Epithelial cell of prostate (primary cell): ENCODE measurements at places on chromosomes 12 and 14.

DNA sequence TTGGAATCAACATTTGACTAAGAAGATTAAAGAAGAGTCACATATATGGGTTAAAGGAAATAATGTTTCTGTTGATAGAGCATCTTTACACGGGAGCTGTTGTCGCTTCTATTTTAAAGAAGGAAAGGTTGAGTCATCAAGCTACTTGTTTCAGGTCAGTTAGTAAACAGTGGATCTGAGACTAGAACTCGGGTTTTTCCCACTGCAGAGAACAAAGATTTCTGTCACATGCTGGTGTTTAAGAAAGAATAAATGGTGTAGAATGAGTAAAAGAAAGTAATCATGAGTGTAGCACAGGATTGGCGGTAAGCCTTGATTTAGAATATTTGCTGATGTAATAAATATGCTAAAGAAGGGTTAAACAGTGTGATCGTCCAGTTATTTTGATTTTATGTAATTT, 455.5 kb downstream of the AEBP2 start:
- DNase-seq = no peak

DNA sequence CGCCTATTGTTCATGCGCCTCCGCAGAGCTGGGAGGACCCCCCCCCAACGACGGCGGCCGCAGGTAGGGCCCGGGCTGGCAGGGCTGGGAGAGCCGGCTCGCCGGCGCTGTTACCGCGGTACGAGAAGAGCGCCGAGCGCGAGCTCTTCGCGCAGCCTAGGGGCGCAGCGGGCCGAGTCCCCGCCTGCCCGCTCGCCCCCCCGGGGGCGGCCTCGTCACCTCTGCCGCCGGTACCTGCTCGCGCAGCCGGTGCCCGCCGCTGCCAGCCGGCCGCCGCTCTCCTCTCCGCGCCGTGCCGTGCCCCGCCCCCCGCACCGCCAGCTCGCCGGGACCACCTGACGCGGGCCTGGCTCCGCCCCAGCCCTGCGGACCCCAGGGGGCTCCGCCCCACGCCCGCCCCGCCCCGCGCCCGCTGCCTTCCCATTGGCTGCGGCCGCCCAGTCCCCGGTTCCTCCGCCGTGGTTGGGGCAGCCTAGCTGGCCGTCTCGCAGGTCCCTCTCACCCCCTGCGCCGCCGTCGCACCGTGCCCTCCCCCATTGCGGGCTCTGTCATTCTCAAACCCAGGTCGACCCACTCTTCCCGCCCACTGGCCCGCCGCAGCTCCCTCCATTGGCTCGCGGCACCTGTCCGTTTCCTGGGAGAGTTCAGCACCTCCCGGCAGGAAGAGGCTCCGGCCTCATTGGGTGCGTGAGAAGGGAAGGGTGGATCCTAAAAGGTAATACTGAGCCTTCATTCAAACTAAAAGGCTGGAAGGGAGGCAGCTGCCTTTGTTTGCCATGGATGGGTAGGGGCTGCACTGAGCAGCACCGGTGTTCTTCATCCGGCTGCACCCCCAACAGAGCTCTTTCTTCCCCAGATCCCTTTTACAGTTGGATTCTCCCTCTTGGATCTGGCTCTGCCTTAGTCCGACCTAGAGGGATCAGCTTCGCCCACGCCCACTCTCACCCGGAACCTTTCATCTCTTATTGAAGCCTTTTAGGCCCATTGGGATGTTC, at the start of gene MAP3K9:
Gene MAP3K9, minus strand, starts transcription at position 289 of the 995 bp plus-strand sequence. CDS start 342 bp downstream, outside the sequence.
- DNase-seq = peak; percentile 96

DNA sequence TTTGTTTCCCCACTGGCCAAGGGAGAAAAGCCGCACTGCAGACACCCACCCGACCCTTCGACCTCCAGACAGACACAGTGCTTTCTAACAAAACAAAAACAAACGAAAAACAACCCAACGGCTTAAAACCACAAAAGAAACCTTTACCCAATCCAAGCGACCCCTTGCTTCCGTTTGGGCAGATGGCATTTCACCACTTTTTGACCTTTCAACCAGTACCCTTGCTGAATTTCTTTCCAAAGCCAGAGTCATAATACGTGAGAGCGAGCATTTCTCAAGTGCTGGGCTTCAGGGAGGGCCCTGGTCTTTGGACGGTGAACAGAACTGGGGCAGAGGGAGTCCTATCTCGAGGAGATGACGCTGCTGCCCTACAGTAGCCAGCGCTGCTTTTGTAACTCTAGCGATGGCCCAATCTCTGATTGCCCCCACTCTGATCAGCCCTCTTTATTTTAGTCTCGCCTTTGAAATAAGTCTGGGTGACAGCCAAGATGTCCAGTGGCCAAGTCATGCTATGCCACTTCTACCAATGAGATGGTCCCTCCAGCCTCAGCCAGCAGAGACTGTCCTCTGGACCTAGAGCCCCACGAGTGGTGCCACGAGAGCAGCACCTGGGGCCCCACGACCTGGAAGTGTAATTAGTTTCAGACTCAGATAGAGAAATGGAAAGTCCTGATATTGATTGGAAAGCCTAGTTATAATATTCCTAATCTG, 21.9 kb upstream of the ADIPOR2 start:
- DNase-seq = no peak

- no peak for DNase-seq
Measured at GRCh38 chr14:87158283-87158682, 834.7 kb downstream of the GALC start.

DNA sequence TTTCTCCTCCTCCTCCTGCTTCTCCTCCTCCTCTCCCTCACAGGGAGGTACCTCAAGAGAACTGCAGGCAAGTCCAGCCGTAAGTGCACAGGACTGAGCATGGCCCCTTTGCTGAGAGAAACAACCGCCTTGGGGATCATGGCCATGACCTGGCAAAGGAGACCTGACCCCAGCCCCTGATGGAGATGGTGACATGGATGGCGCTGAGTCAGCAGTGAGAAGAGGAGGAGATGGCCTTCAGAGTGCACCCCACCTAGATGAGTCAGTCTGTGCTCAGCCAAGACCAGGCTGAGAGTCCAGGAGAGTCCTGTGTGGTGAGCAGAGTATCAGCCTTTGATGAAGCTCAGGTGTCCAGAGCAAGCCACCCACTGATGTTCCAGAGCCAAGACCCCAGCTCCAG, 36.4 kb downstream of the MEG3 start:
- no peak for DNase-seq

DNA sequence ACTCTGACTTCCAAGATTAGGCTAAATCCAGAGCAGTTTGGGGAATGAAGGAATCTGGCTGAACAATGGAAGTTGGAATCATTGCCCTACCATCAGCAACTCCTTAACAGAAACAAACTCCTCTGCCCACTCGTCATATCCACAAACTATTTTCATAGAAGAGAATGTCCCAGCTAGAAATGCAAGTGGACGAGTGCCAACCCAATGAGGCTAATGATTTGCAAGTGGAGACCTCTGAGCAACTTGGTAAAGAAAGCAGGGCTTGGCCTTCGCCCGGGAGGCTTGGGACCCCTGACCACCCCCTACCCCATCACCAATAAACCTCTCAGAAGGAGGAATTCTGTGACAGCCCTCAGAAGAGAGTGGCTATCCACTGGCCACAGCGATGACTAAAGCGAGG, 40.0 kb upstream of the DDX11 start:
- DNase-seq = no peak

- no peak for DNase-seq
Measured at GRCh38 chr12:47896633-47897032, 8.2 kb downstream of the VDR start.

- peak; percentile 53 for DNase-seq
Measured at GRCh38 chr14:22598896-22599244, 770 bp downstream of the ABHD4 start.

DNA sequence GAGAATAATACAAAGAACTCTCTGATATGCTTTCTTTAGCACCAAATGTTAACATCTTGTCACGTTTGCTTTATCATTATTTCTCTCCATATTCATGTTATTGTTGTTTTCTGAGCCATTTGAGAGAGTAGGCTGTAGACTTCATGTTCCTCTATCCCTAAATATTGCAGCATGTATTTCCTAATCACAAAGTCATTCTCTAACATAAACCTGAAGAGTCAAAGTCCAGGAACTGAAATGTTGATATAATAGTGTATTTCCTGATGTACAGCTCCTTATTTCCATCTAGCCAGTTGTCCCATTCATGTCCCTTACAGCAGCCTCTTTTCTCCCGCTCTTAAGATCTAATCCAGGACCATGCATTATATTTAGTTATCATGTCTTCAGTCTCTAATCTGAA, 72.8 kb downstream of the SPATS2 start:
- DNase-seq = no peak

GRCh38 chr12:116058574-116058973, 218.9 kb downstream of the MED13L start:
- no peak for DNase-seq

GRCh38 chr12:39538679-39539104, 80.9 kb downstream of the ABCD2 start:
- no peak for DNase-seq

DNA sequence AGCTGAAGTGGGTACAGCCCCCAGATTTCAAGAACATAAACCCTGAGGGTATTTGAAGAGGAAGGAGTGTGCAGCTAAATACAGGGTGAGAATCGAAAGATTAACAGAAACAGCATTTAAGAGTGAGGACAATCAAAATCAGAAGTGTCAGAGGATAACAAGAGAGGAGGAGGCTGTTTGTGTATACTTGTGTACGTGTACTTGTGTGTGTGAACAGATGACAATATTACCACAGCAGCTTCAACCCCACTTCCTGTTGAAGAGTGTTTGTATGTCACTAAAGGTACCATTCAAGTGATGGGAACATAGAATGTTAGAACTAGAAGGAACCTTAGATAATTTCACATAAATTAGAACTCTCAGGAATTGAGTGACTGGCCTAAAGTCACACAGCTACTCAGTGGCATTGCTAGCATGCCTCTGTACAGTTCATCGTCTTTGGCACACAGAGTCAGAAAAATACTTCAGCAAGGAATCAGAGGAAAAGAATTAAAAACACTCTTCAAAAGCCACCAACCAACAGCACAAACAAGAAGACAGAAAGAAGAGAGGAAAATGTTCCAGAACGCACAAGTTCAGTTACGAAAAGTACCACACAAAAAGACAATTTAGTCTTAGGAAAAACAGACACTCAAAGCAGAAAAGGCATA, 164.3 kb upstream of the BCL2L14 start:
- no peak for DNase-seq

DNA sequence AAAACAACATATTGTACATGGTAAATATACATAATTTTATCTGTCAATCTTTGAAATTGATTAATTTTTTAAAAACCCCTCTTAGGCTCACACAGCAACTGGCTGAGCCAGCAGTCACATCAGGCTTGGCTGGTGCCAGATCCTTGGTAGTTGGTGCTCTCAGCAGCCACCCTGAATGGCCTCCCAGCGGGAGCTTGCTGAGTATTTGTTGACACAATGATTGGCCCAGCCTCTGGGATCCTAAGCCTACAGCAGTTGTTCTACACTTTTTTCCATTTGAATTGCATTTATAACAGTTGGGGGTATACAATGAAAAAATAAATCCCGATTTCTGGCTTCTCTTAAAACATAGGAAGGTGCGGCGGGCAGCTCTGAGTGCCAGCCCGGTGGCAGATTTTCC, 11.1 kb downstream of the PRKAB1 start:
- no peak for DNase-seq

- DNase-seq = no peak
Measured at GRCh38 chr12:32303174-32303549, 96.2 kb upstream of the FGD4 start.

GRCh38 chr12:94133964-94134795, 14.2 kb upstream of the PLXNC1 start:
- DNase-seq = peak; percentile 12
